ENCODE measurements at places on chromosomes 5 and 9.

DNA sequence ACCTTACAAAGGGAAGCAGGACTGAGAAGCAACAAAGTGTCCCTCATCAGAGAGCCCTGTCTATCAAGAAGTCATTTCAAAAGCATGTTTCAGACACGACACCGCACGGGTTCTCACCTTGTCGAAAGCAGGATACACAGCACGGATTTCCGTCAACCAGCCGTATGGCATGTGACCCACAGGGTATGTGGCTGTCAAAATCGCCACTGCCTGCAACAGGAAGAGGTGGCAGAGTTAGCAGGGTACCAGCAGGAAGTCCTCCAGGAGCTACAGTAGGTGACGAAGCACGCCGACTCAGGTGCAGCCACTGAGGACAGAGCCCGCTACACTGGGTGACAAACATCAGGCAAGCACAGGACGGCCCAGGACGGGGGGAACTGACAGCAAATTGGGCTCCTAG is 81.2 kb downstream of the OTULIN start:
- no peak for DNase-seq

DNA sequence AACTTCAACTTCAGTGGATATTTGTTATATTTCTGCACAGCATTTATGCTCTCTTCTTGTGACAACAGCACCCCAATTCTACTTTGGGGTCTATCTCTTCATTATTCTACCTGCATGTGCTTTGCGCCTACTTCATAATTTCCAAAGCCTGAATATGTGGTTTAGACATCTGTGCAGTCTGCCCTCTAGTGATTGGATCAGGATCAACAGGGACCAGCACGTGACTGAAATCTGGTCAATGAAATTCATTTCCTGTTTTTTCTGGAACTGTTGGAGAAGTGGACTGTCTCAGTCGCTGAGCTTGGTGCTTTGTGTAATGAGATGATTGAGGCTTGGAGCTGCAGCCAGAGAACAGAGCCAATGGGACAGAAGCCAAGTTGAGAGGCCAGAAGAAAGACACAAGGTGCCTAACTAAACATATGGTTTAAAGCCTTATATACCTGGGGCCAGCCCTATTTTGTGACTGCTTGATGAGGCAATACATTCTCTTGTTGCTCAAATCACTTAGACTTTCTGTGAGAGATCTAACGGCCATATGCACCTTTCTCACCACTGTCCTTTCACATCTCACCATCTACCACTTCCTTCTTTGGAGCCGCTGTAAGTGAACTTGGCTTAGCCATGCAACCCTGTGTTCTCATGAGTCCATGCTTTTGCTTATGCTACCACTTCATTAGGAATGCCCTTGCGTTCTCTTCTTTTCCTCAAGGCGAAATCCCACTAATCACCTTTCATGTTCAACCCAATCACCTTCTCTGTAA is 68.8 kb upstream of the PPP2R2B start:
- no peak for DNase-seq

DNA sequence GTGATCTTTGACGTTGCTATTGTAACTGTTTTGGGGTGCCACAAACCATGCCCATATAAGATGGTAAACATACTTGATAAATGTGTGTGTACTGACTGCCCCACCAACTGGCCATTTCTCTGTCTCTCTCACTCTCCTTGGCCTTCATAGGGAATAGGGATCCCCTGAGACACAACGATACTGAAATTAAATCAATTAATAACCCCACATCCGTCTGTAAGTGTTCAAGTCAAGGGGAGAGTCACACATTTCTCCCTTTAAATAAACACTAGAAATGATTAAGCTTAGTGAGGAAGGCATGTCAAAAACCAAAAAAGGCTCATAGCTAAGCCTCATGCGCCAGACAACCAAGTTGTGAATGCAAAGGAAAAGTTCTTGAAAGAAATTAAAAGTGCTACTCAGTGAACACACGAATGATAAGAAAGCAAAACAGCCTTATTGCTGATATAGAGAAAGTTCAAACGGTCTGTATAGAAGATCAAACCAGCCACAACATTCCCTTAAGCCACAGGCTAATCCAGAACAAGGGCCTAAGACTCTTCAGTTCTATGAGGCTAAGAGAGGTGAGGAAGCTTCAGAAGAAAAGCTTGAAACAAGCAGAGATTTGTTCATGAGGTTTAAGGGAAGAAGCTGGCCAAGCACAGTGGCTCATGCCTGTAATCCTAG is 111.1 kb downstream of the UGCG start:
- no peak for DNase-seq

- DNase-seq: no peak
Observed at GRCh38 chr5:11384441-11385250, 519.6 kb downstream of the CTNND2 start.

GRCh38 chr5:15406478-15406877 is 93.5 kb upstream of the FBXL7 start:
- DNase-seq: no peak

- DNase-seq: no peak
Observed at GRCh38 chr5:92554447-92555085, 1026.5 kb downstream of the NR2F1-AS1 start.

DNA sequence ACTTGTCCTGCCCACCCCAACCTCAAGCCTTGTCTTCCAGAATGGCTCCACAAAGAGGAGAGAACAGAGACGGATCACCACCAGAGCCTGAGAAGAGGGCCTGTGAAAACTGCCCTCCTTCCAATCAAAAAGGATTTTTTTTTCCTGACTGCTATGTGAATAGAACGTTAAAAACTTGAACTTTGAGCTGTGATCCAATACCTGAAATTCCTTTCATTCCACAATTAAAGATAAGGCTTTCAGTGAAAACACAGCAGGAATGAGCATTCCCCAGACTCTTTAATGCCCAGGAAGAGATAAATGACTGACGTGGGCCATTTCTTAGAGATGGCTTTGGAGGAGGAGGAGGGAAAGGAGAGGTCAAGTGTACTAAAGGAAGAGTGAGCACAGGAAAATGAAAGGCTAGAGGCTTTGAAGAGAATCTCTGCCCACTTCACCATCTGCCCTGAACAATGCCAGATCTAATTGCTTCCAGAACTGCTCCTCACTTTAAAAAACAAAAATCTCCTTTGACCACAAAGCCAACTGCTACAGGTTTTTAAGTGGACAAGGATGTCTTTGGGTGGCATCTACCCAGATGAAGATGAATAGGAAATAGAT is 177.9 kb upstream of the MAP3K1 start:
- DNase-seq: no peak

- no peak for DNase-seq
Observed at GRCh38 chr5:123856766-123857165, 344.8 kb downstream of the CSNK1G3 start.

DNA sequence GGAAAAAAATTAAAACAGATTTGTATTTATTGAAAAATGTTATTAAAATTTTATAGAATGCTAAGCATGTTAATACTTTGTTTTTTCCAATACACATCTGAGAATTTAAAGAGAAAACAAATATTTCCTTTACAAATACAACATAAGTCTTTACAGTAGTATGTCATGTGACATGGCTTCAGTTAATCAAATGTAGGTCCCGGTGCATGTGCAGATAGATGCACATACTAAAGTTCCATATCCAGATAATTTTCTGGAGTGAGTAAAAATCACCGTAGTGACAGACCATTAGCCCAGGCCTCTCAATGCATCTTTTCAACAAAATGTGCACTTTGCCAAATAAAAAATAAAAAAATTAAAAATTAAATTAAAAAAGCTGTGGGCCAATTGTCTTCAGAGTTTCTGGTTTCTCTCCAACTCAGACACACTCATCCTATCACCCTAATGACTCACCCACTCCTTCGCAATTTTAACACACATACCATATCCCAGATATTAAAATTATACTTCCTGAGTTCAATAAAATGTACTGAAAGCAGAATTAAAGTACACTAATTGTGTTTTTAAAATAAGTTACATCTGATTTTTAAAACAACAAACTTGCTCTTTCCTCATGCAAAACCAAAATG is 508.1 kb downstream of the NR2F1-AS1 start:
- no peak for DNase-seq

DNA sequence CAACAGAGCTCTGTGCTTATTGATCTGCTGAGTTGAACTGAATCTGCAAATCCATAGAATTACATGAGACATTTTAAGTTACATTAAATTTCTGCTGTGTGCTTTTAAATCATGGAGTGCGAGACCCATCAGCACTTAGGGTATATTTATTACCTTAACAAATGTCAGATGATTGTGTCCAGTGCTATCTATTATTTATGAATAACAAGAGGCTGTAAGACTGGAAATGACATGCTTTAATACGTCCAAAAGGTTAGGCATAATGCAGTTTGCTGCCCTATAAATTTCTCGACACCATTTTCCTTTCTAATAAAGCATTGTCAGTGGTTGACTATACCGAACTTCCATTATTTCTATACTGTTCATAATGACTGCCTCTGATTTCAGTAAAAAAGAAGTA is 117.6 kb downstream of the SEMA6A start:
- no peak for DNase-seq

DNA sequence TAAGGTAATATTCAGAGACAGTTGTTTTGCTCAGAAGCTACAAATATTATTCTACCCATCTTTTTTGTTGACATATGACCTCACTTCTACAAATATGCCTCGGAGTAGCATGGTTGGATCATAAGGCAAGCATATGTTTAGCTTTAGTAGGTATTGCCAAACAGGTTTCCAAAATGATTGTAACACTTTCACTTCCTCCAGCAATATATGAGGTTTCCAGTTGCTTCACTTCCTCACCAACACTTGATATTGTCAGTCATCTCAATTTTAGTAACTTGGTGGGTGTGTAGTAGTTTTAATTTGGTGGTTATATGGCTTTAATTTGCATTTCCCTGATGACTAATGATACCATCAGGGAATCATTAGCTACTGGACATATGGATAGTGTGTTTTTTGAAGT is 46.7 kb downstream of the TNFSF8 start:
- no peak for DNase-seq

- no peak for DNase-seq
Observed at GRCh38 chr5:40575921-40576320, 103.8 kb upstream of the PTGER4 start.

DNA sequence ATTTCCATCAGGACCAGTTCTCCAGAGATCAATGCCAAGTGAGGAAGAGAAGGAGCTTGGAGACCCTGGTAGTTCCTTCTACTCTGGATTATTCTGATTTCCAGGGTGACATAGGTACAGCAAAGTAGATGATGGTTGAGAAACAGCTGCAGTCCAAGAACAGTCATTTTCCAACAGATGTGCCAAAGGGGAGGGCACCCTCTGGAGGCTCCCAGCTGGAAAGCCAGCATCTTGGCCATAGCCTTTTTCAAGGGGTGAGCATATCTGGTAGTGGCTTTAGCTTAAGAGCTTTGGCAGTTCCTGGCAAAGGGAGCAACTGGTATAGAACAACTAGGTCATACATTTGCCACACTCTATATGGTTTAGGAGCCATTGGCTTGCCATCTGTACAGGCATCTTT is 492.7 kb downstream of the RASEF start:
- DNase-seq: no peak

DNA sequence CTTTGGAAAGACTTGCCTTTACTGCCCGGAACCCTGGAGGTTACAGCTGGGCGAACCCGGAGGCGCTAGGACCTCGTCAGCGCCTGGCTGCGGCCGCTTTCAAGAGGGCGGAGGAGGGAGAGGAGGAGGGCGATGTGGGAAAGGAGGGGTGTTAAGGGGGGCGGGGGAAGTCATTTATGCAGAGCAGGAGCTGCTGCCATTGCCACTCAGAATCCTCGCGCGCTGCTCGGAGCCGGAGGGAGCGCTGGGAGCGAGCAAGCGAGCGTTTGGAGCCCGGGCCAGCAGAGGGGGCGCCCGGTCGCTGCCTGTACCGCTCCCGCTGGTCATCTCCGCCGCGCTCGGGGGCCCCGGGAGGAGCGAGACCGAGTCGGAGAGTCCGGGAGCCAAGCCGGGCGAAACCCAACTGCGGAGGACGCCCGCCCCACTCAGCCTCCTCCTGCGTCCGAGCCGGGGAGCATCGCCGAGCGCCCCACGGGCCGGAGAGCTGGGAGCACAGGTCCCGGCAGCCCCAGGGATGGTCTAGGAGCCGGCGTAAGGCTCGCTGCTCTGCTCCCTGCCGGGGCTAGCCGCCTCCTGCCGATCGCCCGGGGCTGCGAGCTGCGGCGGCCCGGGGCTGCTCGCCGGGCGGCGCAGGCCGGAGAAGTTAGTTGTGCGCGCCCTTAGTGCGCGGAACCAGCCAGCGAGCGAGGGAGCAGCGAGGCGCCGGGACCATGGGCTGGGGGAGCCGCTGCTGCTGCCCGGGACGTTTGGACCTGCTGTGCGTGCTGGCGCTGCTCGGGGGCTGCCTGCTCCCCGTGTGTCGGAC is at the start of gene PCSK5:
PCSK5 (plus strand) TSS at position 202 of the 805 bp plus-strand sequence; CDS start at position 711, 509 bp downstream.
- DNase-seq: peak; percentile 86

- no peak for DNase-seq
Observed at GRCh38 chr5:948472-949274, 56.0 kb downstream of the TRIP13 start.

DNA sequence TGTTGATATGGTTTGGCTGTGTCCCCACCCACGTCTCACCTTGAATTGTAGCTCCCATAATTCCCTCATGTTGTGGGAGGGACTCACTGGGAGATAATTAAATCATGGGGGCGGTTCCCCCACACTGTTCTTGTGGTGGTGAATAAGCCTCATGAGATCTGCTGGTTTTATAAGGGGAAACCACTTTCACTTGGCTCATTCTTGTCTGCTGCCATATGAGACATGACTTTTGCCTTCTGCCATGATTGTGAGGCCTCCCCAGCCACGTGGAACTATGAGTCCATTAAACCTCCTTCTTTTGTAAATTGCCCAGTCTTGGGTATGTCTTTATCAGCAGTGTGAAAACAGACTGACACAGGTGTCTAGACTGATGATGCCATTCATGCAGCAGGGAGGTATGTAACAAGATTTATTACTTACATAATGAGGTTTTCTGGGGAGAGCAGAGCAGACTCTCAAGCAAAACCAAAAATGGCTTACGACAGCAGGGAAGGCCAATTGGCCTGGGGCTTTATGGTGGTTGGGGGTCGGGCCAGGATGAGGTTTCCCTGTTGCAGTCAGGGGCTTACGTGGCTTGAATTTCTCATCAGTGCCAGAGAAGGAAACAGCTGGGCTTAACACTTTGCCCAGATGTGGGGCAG is 9.5 kb upstream of the COMMD10 start:
- no peak for DNase-seq

DNA sequence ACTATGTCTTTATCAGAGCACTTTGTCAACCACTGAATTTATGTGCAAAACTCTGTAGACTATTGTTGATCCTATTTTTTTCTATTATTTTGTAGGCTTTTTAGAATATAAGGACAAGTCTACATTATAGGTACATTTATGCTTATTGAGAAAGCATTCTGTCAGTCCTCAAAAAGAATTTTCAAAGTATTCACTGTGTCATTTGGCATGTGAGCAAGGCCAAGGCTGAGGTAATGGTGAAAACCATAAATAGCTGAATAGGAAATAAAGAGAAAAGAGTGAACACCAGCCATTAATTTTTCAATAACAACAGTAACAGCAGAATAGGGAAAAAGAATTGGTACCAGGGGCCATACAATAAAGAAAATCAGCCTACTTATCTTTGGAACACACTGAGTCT is 21.0 kb downstream of the SKIC3 start:
- DNase-seq: no peak

- no peak for DNase-seq
Observed at GRCh38 chr5:122924203-122924602, 78.8 kb downstream of the SNX24 start.

Measured in urinary bladder (tissue), 4 donors.